Bronchial smooth muscle cell (primary cell): ENCODE measurements at places on chromosomes 5 and 9. TPM values are rescaled to one million over a fixed set of nuclear protein-coding genes. Genes with fewer than 3 reads are reported as not detected.

Gene TEX48
- total RNA-seq, result not detected in 2 replicates

Gene TSSK1B
- total RNA-seq, result 0.16 and 0.26 TPM in 2 replicates

Gene MEF2C
- total RNA-seq, result 6.9 and 19.1 TPM in 2 replicates

Gene RECK
- 29.9 and 42.3 TPM in 2 replicates for total RNA-seq

Gene CDH9
- total RNA-seq, result not detected in 2 replicates

Gene AFAP1L1
- total RNA-seq, result 1.3 and 1.9 TPM in 2 replicates

Gene PSMB7
- 329 and 345 TPM in 2 replicates for total RNA-seq

Gene PDE4D
- total RNA-seq, result 10.6 and 18.9 TPM in 2 replicates

Gene NREP
- total RNA-seq, result 19.7 and 20.7 TPM in 2 replicates

Gene LCN9
- not detected in 2 replicates for total RNA-seq

Gene TNFSF8
- not detected in 2 replicates for total RNA-seq

Gene P4HA2
- total RNA-seq, result 199 and 465 TPM in 2 replicates

Gene PMPCA
- 30.7 and 36.9 TPM in 2 replicates for total RNA-seq

Gene SLC34A3
- total RNA-seq, result not detected in 2 replicates

Gene KYAT1
- total RNA-seq, result 8.4 and 8.7 TPM in 2 replicates

Gene SMIM33
- total RNA-seq, result not detected in 2 replicates

Gene ANXA6
- total RNA-seq, result 536 and 817 TPM in 2 replicates

Gene ROR2
- total RNA-seq, result 2.4 and 5.8 TPM in 2 replicates

Gene CARTPT
- not detected in 2 replicates for total RNA-seq

Gene LHX3
- total RNA-seq, result not detected in 2 replicates

Gene PCDHA1
- under 0.01 TPM in 2 replicates for total RNA-seq

Gene ARL14EPL
- total RNA-seq, result 0.69 TPM in 1 of 2 replicates, not detected in the other

Gene IFNA6
- total RNA-seq, result not detected in 2 replicates

Gene IL31RA
- total RNA-seq, result 0.63 and 0.77 TPM in 2 replicates

Gene NR3C1
- 63.2 and 103 TPM in 2 replicates for total RNA-seq

Gene BAAT
- total RNA-seq, result 0.16 TPM in 1 of 2 replicates, not detected in the other
